ENCODE measurements at places on chromosomes 7 and 10.

DNA sequence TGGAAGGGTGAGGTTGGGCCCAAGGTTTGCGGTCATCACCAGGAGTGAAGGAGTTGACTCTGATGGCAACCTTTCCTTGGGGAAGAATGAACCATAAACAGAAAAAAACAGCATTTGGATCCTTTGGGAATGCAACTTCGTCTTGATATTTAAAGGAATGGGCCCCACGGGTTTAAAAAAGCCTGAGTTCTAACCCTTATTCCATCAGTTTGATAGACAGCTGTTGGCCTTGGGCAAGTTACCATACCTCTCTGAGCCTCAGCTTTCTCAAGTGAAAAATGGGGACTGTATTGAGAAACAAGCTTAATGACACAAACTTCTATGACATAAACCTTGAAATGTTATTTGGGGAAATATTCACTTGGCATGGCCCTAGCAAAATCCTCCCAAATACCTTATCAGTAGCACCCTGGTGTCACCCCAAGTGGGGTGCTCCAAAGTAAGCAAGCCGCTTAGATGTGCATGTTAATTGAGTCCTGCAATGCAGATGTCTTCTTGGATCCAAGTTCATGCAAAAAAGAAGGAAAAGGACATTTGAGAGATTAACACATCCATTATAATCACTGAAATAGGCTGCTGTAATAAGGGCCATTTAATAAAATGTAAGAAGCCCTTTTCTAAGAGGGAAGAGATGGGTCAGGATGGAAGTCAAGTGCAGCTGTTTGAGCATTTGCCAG, 13.8 kb downstream of the MXI1 start:
- no peak for DNase-seq

DNA sequence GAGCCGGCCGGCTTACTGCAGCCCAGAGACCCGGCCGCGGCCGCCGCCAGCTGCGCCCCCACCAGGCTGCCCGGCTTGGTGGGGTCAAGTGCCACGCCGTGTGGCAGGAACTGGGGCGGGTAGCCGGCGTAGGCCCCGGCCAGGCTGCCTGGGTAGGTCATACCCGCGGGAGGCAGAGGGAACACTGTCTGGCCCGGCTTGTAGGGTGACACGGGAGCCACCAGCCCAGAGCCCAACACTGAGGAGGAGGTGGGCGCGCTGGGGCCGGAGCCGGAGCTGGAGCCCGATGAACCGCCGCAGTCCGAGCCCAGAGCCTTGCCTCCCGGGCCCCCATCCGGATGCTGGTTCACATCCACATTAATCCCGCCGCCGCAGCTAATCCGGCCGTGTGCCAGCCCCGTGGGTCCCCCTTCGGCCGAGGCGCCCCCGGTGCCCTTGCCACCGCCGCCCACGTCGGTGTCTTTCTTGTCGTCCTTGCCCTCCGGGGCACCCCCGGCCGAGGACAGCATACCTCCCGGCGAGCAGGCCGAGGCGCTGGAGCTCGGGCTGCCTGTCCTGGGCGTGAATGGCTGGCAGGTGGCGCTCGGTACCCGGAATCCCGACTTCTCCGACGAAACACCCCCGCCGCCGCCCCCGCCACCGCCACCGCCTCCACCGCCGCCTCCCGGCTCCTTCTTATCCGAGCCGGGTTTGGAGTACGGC, 2.0 kb downstream of the ZNF503 start:
- DNase-seq: peak; percentile 53

- DNase-seq: no peak
Observed at GRCh38 chr10:119595134-119595675, 1.6 kb downstream of the TIAL1 start.

- DNase-seq: no peak
Observed at GRCh38 chr10:96263669-96264068, 7.7 kb downstream of the BLNK start.

GRCh38 chr10:23694446-23694920, 255.6 kb downstream of the OTUD1 start:
- DNase-seq: peak; percentile 23

DNA sequence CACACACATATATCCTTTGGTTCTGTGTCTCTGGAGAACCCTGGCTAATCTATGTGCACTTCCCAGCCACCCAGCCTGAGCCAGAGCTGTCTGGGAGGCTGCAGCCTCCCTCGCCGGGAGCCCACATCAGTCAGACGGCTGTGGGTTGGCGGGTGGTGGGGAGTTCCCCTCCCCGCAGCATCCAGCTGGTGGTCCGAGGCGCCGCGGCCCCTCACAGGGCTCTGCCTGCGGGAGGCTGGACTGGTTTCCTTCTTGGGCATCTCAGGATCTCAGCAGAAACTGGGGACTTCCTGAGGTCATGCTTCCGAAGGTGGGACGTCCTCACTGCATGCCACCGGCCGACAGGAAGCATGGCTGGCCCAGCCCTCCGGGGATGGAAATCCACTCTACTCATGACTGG, 22.0 kb upstream of the PSMG3 start:
- DNase-seq: peak; percentile 35

DNA sequence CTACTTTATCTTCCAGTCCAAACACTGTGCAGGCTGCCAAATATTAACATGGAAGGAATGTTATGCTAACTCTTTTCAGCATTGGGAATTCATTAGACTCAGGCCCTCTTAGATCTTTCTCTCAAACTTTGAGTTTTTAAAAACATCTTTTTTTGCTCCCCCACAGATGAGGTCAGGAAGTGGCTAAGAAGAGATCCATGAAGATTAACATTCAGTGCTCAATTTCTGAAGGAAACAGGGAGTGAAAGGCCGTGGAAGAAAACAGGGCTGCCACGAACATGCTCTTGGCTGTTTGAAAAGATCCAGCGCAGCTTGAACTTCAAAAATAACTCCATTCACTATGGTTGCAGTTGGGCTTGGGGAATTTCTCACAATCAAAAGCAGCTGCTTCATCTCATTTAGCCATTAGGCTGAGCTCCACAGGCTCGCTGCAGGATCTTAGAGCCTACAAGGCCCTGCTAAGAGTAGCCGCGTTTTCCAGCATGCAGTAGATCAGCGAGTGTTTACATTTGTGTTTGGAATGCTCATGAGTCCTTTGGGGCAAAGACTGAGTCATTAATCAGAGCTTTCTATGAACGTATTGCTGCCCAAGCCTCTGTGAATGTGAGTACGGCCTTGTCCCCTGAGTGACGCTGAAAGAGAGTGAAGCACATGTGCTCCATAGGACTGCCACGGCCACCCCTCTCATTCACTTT, 41.2 kb upstream of the TNS3 start:
- DNase-seq: no peak

GRCh38 chr10:74855027-74855426, 28.6 kb downstream of the KAT6B start:
- DNase-seq: peak; percentile 13

DNA sequence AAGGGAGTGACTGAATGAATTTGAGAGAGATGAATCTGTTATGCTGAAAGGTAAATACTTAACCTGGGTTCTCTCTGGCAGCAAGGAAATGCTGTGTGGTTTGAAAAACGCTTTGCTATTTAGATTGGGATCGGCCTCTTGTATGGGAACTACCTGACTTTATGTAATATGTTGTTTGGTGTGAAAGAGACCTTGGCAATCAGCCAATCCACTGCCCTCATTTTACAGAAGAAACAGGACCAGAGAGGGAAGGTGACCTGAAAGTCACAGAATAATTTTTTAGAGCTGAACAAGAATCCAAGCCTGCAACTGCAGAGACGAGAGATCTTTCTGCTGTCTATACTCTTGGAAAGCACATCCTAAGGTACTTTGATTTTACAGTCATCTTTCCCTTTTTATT, 1.0 kb downstream of the BUD31 start:
- no peak for DNase-seq

DNA sequence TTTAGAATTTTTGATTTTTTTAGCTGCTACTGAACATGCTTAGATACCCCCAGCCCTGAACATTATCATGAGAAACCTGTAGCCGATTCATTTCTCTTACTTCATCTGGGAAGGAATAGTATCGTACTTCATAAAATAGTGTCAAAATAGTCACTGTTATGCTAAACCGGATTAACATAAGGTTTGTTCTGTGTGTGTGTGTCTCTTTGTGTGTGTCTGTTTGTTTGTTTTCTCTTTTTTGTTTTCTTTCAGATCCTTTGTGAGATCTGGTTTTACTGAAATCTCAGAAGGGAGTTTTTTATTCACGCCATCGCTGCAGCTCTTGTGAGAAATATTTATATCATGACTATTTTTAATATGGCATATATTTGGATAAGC, 761 bp downstream of the LGI1 start:
- DNase-seq: no peak

- no peak for DNase-seq
Observed at GRCh38 chr10:11677480-11677879, 64.7 kb upstream of the ECHDC3 start.

- no peak for DNase-seq
Observed at GRCh38 chr10:69377191-69377590, 39.5 kb downstream of the TACR2 start.

- no peak for DNase-seq
Observed at GRCh38 chr7:155994279-155994811, 182.1 kb upstream of the SHH start.

Data from activated naive CD8-positive, alpha-beta T cell treated with anti-CD3 and anti-CD28 coated beads for 36 hours (primary cell).